Smooth muscle cell of the umbilical artery (primary cell): ENCODE measurements at places on chromosomes 3 and 15. TPM values are rescaled to one million over a fixed set of nuclear protein-coding genes. Genes with fewer than 3 reads are reported as not detected.

Gene FANCD2OS
- total RNA-seq = not detected in 2 replicates

Gene ZIC1
- not detected in 2 replicates for total RNA-seq

Gene DNAH12
- total RNA-seq = 0.37 and 0.59 TPM in 2 replicates

Gene SI
- total RNA-seq = not detected in 2 replicates

Gene SPINK8
- total RNA-seq = not detected in 2 replicates

Gene BTLA
- total RNA-seq = 0.42 TPM in 1 of 2 replicates, not detected in the other

Gene B3GALNT1
- total RNA-seq = 10.4 and 14.0 TPM in 2 replicates

Gene OIP5
- total RNA-seq = 0.59 and 2.1 TPM in 2 replicates

Gene SNURF
- total RNA-seq = 17.4 and 21.4 TPM in 2 replicates

Gene DAPK2
- 0.51 TPM in 1 of 2 replicates, not detected in the other for total RNA-seq

Gene RCN2
- total RNA-seq = 132 and 138 TPM in 2 replicates

Gene MYLK
- 238 and 291 TPM in 2 replicates for total RNA-seq

Gene GP9
- total RNA-seq = not detected in 2 replicates

Gene AADAC
- 0.09 and 1.2 TPM in 2 replicates for total RNA-seq

Gene GPR171
- total RNA-seq = not detected in 2 replicates

Gene SECISBP2L
- total RNA-seq = 24.9 and 29.8 TPM in 2 replicates

Gene POPDC2
- total RNA-seq = 0.59 and 1.8 TPM in 2 replicates

Gene PIAS1
- 9.2 and 13.7 TPM in 2 replicates for total RNA-seq

Gene SUCNR1
- total RNA-seq = not detected in 2 replicates

Gene CHST2
- total RNA-seq = 11.9 and 18.5 TPM in 2 replicates

Gene NR2E3
- under 0.01 and 0.65 TPM in 2 replicates for total RNA-seq

Gene OR4F6
- total RNA-seq = not detected in 2 replicates

Gene WDR53
- 5.3 and 5.8 TPM in 2 replicates for total RNA-seq

Gene MUSTN1
- not detected in 2 replicates for total RNA-seq

Gene ETV5
- 37.7 and 58.2 TPM in 2 replicates for total RNA-seq

Gene PRR23B
- not detected in 2 replicates for total RNA-seq

Gene GOLGA6D
- 0.05 TPM in 1 of 2 replicates, not detected in the other for total RNA-seq

Gene GUCA1C
- not detected in 2 replicates for total RNA-seq

Gene FSD2
- total RNA-seq = not detected in 2 replicates

Gene BUB1B
- 3.6 and 19.2 TPM in 2 replicates for total RNA-seq

Gene NANOGP8
- total RNA-seq = not detected in 2 replicates

Gene ZNF710
- 7.4 and 13.7 TPM in 2 replicates for total RNA-seq

Gene ZSCAN29
- total RNA-seq = 18.1 and 22.4 TPM in 2 replicates

Gene DHFR2
- 4.3 and 4.5 TPM in 2 replicates for total RNA-seq

Gene TLR9
- under 0.01 TPM in 1 of 2 replicates, not detected in the other for total RNA-seq

Gene CDHR4
- total RNA-seq = not detected in 2 replicates

Gene KLHL6
- total RNA-seq = under 0.01 TPM in 2 replicates

Gene GORASP1
- 41.0 and 49.5 TPM in 2 replicates for total RNA-seq

Gene CTXN2
- total RNA-seq = not detected in 2 replicates

Gene SLC12A8
- total RNA-seq = 33.5 and 226 TPM in 2 replicates

Gene FOXB1
- total RNA-seq = not detected in 2 replicates

Gene HIGD2B
- total RNA-seq = not detected in 2 replicates

Gene SLC24A5
- not detected in 2 replicates for total RNA-seq

Gene DZIP1L
- total RNA-seq = 25.2 and 31.9 TPM in 2 replicates

Gene OXTR
- total RNA-seq = 3.9 and 31.7 TPM in 2 replicates

Gene RBP2
- total RNA-seq = not detected in 2 replicates

Gene FRMD5
- total RNA-seq = 6.5 and 16.5 TPM in 2 replicates

Gene ITIH3
- total RNA-seq = 0.30 TPM in 1 of 2 replicates, not detected in the other

Gene TMEM212
- total RNA-seq = not detected in 2 replicates

Gene CDCP1
- 10.4 and 76.4 TPM in 2 replicates for total RNA-seq

Gene PLAAT1
- 0.23 and 1.8 TPM in 2 replicates for total RNA-seq

Gene SLC15A2
- total RNA-seq = 0.59 and 2.3 TPM in 2 replicates

Gene BOC
- 1.8 and 2.4 TPM in 2 replicates for total RNA-seq

Gene ACKR2
- not detected in 2 replicates for total RNA-seq

Gene HRG
- not detected in 2 replicates for total RNA-seq

Gene ARHGEF26
- total RNA-seq = 2.1 and 3.6 TPM in 2 replicates

Gene SPATA12
- total RNA-seq = not detected in 2 replicates

Gene RASSF1
- 20.8 and 26.0 TPM in 2 replicates for total RNA-seq

Gene ZPLD1
- 0.42 and 0.59 TPM in 2 replicates for total RNA-seq
